Activated CD4-positive, alpha-beta T cell treated with anti-CD3 and anti-CD28 coated beads, Interleukin-2, amount 50 U/mL, for 24 hours (primary cell): ENCODE measurements at places on chromosomes 16 and 17.

DNA sequence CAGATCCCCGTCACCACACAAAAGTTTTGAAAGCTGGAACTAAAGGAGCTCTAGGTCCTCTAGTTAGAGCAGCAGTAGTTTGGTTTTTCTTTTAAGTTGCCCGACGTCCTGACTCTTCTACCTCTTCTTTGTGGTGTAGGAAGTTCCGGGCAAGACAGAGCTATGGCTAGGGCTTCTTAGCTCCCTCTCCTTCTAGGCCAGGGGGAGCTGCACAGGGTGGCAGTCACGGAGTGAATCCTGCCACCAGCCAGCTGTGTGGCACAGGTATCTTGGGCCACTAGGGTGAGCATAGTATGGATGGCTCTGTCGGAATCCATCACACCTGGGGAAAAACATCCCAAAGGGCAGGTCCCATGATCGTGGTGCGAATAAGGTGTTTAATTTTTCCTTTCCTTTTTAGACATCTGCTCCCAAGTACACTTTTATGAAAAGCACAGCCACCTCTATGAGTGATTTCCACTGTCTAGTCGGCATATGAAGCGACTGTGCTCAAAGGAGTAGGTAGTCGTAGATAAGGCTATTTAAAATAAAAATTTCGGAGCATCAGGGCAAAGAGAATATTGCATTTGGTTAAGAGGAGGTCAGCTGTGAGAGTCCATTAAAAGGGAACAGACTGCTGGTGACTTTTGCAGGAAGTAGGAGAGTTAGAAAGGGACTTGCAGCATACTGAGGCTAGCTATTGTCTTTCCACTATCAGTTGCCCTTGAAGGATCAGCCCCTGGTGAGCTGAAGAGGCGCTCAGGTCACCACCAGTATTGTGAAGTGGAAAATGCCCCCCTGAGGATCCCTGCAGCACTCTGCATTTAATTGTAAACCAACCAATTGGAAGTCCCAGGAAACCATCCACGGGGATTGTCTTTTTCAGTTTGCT, 2.1 kb downstream of the PRKCA start:
- no peak for DNase-seq

DNA sequence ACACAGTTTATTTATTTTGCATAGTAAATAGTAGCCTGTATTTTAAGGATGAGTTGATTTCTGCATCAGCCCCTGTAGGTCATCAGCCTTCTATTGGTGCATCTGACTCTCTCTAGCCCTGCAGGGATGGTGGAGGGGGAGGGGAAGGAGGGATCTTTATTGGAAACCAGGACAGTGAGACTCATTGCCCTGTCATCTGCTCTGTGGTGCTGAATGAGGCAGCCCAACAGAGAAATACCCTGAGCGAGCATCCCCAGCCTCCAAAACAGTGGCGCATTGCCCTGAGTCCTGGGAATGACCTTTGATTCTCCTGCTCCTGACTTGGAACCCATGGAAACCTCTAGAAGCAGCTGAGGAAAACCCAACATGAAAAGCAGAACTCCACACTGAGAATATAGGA, 45.5 kb upstream of the STH start:
- DNase-seq = no peak

DNA sequence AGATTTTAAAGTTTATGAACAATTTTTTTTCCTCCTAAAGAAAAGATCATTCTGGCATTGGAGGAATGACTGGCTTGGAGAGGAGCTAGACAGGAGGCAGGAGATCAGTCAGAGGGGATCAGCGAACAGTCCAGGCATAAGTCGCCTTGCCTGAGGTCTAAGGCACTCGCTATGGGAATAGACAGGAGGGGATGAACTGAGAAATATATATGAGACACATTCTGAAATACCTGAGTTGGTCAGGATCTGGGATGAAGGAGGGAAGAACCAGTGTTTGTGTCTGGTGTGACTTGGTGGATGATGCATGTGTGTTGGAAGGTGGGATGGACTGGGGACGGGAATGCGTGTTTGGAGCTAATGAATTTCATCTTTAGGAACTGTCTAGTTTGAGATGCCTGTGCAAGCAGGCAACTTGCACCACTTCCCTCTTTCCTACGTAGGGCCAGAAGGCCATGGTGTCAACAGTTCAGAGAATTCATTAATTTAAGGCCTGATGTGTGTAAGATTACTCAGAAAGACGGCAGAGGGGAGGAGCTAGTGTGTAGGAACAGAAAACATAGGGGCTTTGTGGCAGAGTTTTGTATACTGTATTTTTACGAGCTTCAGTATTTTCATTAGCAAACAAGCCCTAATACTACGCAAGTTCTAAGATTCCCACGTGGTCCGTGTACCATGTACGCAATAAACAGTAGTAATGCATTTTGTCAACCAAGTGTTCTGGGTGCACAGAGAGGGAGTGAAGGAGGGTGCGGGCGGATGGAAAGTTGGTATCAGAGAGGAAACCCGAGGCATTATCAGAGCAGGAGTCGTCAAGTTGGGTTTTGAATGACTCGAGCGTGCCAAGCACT, 825 bp downstream of the HEATR6 start:
- DNase-seq = peak; percentile 50

DNA sequence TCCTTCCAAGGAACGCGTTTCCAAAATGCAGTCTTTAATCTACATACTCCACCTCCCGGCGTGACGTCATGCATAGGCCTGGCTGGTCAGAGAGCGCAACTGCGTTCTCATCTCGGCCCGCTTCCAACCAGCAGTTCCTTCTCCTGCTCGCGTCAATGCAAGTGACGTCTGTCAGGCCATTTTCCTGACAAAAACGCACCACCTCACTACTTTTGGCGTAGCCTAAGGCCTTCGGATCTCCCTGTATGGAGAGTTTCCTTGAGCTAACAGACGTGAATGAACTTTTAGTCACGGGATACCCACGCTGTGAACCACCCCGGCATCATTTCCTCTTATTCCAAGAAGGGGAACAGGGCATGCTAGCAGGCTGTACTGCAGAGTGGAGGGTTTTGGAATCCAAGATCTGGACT, 25.0 kb downstream of the TEX14 start:
- no peak for DNase-seq

DNA sequence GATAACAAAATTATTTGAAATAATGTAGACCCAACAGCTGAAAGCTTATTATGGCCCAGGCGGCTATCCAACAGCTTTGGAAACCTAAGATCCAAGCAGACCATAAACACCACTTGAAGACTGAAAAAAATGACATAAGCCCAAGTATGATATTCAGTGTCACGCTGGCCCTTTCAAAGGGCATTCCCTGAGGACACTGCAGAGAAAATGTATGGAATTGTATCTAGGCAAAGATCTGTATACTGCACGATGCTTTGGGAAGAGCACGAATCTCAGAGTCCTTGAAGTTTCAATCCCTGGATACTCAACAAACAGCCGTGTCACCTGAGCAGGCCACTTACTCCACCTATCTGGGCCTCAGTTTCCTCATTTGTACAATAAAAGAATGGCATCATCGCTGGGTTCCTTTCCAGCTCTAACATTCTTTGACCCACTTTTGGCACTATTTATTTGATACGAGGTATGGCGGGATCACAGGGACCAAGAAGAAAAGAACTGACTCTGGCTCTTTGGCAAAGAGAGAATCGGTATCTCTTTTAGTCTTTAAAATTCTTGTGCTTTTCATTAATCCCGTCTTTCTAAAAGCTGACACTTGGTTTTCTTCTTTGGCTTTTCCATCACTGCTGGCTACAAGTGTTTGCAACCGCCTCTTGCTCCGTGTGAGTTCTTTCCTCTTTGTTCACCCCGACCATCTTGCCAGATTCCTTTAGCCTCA, 1.2 kb downstream of the STAT5B start:
- DNase-seq = no peak

DNA sequence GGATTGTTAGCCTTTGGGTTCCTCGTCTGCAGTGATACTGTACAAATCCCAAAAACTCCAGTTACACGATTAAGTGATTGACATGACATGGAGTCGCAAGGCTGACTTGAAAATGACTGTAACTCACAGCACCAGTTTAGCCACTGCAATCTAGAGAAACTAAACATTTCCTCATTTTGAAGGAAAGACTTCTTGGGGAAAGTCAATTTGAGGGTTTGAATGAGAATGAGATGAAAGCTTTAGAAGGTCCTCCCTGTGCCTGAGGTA, 4.8 kb downstream of the BANP start:
- no peak for DNase-seq

DNA sequence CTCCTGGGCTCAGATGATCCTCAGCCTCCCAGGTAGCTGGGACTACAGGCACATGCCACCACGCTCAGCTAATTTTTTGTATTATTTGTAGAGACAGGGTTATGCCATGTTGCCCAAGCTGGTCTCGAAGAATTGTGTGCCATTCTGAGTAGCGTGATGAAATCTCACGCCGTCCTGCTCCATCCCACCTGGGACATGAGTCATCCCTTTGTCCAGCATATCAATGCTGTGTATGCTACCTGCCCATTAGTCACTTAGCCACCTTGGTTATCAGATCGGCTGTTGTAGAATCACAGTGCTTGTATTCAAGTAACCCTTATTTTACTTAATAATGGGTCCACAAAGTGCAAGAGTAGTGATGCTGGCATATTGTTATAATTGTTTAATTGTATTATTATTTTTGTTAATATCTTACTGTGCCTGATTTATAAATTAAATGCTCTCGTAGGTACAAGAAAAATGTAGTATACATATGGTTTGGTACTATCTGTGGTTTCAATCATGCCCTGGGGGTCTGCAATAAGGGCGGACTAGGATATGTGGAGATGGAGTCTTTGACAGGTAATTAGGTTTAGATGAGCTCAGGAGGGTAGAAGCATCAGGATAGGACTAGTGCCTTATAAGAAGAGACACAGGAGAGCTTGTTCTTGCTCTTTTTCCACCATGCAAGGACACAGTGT, 26.6 kb upstream of the SLC13A2 start:
- DNase-seq = no peak

DNA sequence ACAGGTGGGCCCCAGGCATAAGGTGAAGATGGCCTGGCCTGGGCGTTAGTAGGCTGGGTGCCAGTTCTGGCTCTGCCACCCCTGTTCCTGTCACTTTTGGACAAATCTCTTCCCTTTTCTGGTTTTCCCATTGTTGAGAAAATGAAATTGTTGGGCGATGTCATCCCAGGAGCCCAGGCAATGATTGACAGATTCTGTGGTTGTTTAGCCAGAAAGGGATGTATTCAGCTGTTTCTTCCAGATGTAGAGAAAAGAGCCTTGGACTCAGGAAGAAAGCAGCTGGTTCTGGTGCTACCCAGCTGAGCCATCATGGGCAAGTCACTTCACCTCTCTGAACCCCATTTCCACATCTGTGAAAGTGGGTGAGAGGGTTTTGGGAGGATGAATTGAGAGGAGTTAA, 60.1 kb upstream of the MRTFB start:
- no peak for DNase-seq

DNA sequence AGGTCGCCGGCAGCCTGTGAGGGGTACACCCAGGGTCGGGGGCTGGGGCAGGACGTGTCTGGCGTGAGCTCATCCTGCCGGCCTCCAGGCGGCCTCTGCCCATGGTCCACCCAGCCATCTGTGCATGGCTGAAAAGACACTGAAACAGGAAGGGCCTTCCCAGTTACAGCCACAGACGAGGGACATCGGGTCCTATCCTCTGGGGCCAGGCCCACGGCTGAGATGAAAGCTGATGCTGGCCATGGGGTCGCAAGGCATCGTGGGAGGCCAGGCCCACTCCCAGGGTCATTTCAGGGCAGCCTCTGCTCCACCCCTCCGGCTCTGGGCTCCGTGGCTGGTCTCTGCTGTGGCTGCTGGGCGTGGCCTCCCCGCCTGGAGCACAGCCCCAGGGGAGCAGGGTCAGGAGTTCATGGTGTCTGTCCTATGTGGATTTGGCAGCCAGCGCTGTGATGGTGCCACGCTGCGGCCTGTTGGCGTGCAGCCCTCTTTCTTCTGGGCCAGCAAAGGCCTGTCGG, 16.6 kb upstream of the ATP6V0C start:
- no peak for DNase-seq

GRCh38 chr16:73365016-73365551, 317.2 kb upstream of the ZFHX3 start:
- no peak for DNase-seq

GRCh38 chr16:20673071-20673806, 24.2 kb downstream of the ACSM1 start:
- no peak for DNase-seq

- no peak for DNase-seq
Observed at GRCh38 chr17:75006653-75007052, 5.8 kb upstream of the MRPL58 start.

DNA sequence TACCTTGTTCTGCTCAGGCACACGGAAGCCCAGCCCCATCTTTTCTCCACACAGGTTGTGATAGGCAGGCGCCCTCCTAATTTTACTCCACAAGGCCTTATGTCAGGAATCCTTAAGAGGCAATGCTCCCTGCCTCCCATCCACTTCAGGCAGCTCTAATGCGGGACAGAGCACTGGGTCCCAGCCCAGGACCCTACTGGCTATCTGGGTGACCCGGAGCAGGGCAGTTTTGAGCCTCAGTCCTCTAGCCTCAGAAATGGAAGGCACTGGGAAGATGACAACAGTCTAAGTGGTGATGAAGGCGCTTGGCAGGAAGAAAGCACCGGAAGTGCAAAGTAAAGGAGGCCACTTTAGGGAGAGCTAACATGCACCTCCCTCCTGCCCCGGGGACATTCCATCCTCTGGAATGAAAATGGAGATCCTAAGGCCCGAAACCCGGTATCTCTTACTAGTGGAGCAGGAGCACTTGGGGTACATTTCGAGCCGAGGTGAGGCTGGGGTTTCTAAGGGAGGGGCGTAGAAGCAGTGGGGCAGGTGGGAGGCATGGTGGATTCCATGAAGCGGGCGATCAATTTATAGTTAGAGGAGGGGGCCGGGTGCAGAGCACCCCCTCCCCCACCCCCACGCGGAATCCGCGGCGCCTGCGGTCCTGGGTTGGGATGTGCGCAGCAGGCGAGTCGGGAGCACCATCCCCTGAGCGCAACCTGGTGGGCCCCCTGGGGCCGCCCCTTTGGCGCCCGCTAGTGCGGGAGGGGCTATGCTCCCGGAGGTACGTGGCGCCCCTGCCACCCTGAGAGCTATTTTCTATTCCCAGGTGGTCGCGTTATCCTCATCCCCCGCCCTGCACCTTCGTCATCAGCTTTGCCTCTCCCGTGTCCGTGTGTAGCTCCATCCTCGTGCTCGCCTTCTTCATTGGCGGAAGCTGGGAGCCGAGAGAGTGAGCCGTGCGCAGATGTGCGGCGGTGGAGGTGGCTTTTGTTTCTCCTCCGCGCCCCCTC, 4.9 kb downstream of the MT1F start:
- DNase-seq = no peak

- DNase-seq = no peak
Observed at GRCh38 chr17:63519116-63519881, 3.9 kb upstream of the KCNH6 start.
